ENCODE measurements at places on chromosomes 2 and 18. TPM values are rescaled to one million over a fixed set of nuclear protein-coding genes. Genes with fewer than 3 reads are reported as not detected.

The DPYSL5 gene
- total RNA-seq = 101 TPM

The EFHD1 gene
- total RNA-seq = 0.82 TPM

The ABCB11 gene
- under 0.01 TPM for total RNA-seq

The KLHL30 gene
- total RNA-seq = under 0.01 TPM

The ITGB6 gene
- total RNA-seq = under 0.01 TPM

The MZT2B gene
- 92.9 TPM for total RNA-seq

The FHOD3 gene
- total RNA-seq = 46.9 TPM

The OR6B2 gene
- not detected for total RNA-seq

The IL37 gene
- total RNA-seq = not detected

The TSPYL6 gene
- total RNA-seq = not detected

The FBXO41 gene
- total RNA-seq = 20.0 TPM

The MYCN gene
- 70.5 TPM for total RNA-seq

The CROCC2 gene
- total RNA-seq = not detected

The HOXD10 gene
- total RNA-seq = not detected

The ST6GAL2 gene
- total RNA-seq = 144 TPM

The TMEM17 gene
- 4.9 TPM for total RNA-seq

The LRATD1 gene
- total RNA-seq = 29.8 TPM

The NT5C1B gene
- not detected for total RNA-seq

The SKOR2 gene
- not detected for total RNA-seq

The EVX2 gene
- total RNA-seq = not detected

The DPP4 gene
- total RNA-seq = 8.6 TPM

The ALK gene
- total RNA-seq = 2.0 TPM

The RGPD3 gene
- 1.2 TPM for total RNA-seq

The PLCL1 gene
- 32.6 TPM for total RNA-seq

The MC2R gene
- under 0.01 TPM for total RNA-seq

The SCG2 gene
- total RNA-seq = 138 TPM

The FBXO48 gene
- 0.82 TPM for total RNA-seq

The CRYGC gene
- total RNA-seq = not detected

The TET3 gene
- 15.9 TPM for total RNA-seq

The UBXN2A gene
- 64.8 TPM for total RNA-seq

The SERPINB4 gene
- total RNA-seq = not detected

The CDC42EP3 gene
- 22.4 TPM for total RNA-seq

Data from frontal cortex (tissue), 4 donors.